ENCODE measurements at places on chromosomes 12 and 14. TPM values are rescaled to one million over a fixed set of nuclear protein-coding genes. Genes with fewer than 3 reads are reported as not detected.

DNA sequence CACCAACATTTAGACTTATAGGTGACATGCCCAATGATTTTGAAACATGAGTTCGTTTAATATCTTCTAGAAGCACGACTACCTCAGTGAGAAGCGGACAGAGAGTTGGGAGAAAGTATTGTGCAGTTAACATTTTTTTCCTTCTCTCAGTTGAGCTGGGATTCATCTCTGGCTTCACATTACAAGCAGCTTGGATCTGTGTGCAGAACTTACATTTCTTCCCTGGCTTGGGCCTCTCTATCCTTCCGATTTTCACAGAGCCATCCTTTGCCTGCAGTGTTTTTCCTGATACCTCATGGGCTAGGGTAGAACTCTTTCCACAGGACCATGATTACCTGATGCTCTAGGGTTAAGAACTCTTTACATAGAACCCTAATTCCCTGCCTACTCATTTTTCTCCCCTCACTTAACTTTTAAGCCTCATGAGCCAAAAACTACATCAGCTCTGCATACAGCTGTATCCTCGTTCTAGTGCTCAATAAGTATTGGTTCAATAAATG, 86.5 kb downstream of the FLRT2 start:
- H3K36me3 ChIP-seq, result no peaks in the 10 kb centered on the region
- no peak overlapping the region for H3K4me3 ChIP-seq
- H3K27ac ChIP-seq, result peak overlapping the region; percentile 44
- no peaks in the 10 kb centered on the region for H3K27me3 ChIP-seq

DNA sequence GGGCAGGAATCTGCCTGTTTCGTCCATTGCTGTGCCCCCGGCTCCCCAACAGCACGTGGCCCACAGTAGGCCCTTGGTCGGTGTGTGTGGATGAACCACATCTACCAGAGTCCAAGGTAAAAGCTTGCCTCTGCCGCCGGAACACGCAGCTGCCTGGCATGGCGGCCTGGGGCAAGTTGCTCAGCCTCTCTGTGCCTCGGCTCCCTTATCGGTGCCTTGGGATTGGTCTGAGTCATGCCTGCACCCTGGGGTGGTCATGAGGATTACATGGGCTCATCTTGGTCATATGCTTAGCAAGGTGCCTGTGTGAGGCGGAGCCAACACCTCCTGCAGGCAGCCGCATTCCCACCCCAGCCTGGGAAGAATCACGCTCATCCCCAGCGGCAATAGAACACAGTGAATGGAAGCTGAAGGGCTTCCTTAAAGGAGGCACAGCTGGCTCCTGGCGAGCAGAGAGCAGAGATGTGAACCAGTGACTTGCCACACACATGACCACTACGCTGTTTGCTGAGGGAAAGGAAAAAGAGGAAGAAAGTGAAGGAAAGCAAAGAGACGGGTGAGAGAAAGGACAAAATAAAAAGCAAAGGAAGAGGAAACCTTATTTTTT, 5.5 kb upstream of the SCARB1 start:
- no peaks in the 10 kb centered on the region for H3K4me1 ChIP-seq
- no peak for DNase-seq
- H3K36me3 ChIP-seq, result no peaks in the 10 kb centered on the region
- no peak overlapping the region for H3K27ac ChIP-seq
- no peaks in the 10 kb centered on the region for H3K27me3 ChIP-seq

PLEKHH1 gene
- total RNA-seq, result 0.75 TPM

GRCh38 chr14:24160499-24160849, 591 bp upstream of the IRF9 start:
- H3K4me3 ChIP-seq, result no peak overlapping the region
- H3K4me1 ChIP-seq, result peaks cover 23% of the 10 kb centered on the region
- DNase-seq, result no peak
- H3K27ac ChIP-seq, result peak overlapping the region; percentile 85
- no peaks in the 10 kb centered on the region for H3K27me3 ChIP-seq

- no peak overlapping the region for H3K4me3 ChIP-seq
- H3K4me1 ChIP-seq, result peaks cover 6% of the 10 kb centered on the region
- H3K36me3 ChIP-seq, result no peaks in the 10 kb centered on the region
- H3K27ac ChIP-seq, result no peak overlapping the region
Observed at GRCh38 chr14:38999949-39000348, 103.1 kb downstream of the SEC23A start.

DNA sequence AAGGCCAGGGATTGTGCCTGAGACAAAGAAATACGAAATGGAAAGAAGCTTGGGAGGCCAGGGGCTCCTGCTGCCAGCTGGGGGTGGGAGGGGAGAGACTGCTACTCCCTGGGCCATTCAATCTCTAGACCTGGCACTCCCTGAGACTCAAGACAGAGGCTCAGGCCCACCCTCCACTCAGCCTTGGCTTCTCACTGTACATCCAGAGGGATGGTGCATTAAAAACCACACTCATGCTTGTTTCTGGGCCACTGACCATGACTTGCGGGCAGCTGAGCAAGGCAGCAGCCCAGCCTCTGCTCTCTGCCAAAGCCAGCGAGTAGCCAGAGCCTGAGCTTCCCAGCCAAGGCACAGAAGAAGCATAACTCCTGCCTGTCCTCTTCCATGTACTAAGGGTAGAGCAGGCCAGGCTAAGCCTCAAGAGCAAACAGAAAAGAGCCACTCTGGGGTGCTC, 41.5 kb downstream of the PITPNM2 start:
- H3K36me3 ChIP-seq, result no peaks in the 10 kb centered on the region
- H3K27ac ChIP-seq, result peak overlapping the region; percentile 72
- H3K4me1 ChIP-seq, result peaks cover 44% of the 10 kb centered on the region
- H3K27me3 ChIP-seq, result no peaks in the 10 kb centered on the region

GRCh38 chr14:100586403-100587085, 673 bp downstream of the BEGAIN start:
- H3K4me1 ChIP-seq, result no peaks in the 10 kb centered on the region
- DNase-seq, result no peak
- H3K4me3 ChIP-seq, result peak overlapping the region; percentile 48
- H3K27ac ChIP-seq, result no peak overlapping the region
- H3K36me3 ChIP-seq, result no peaks in the 10 kb centered on the region
- H3K27me3 ChIP-seq, result peaks cover 12% of the 10 kb centered on the region

- peaks cover 22% of the 10 kb centered on the region for H3K4me1 ChIP-seq
- H3K36me3 ChIP-seq, result no peaks in the 10 kb centered on the region
- H3K27me3 ChIP-seq, result no peaks in the 10 kb centered on the region
- H3K27ac ChIP-seq, result peak overlapping the region; percentile 19
Observed at GRCh38 chr12:102481705-102482425, 1.5 kb upstream of the IGF1 start.

- H3K27ac ChIP-seq, result no peak overlapping the region
- no peak overlapping the region for H3K4me3 ChIP-seq
- H3K27me3 ChIP-seq, result no peaks in the 10 kb centered on the region
- H3K36me3 ChIP-seq, result no peaks in the 10 kb centered on the region
- H3K4me1 ChIP-seq, result no peaks in the 10 kb centered on the region
Observed at GRCh38 chr12:104273503-104273902, 30.0 kb upstream of the EID3 start.

GRCh38 chr14:50835280-50835679, 4.3 kb upstream of the NIN start:
- H3K27ac ChIP-seq, result no peak overlapping the region
- no peaks in the 10 kb centered on the region for H3K36me3 ChIP-seq
- peaks cover under 1% of the 10 kb centered on the region for H3K4me1 ChIP-seq
- H3K4me3 ChIP-seq, result no peak overlapping the region
- DNase-seq, result no peak

GRCh38 chr14:90456551-90456950, 59.7 kb downstream of the CALM1 start:
- H3K27me3 ChIP-seq, result no peaks in the 10 kb centered on the region
- no peaks in the 10 kb centered on the region for H3K36me3 ChIP-seq
- H3K4me3 ChIP-seq, result no peak overlapping the region
- no peak for DNase-seq

GRCh38 chr12:976644-977043, 14.4 kb upstream of the ERC1 start:
- no peak for DNase-seq
- H3K36me3 ChIP-seq, result peaks cover 4% of the 10 kb centered on the region
- no peak overlapping the region for H3K4me3 ChIP-seq
- no peaks in the 10 kb centered on the region for H3K27me3 ChIP-seq
- no peaks in the 10 kb centered on the region for H3K4me1 ChIP-seq

LBHD2 gene
- not detected for total RNA-seq

SIX6 gene
- total RNA-seq, result 0.40 TPM

DNA sequence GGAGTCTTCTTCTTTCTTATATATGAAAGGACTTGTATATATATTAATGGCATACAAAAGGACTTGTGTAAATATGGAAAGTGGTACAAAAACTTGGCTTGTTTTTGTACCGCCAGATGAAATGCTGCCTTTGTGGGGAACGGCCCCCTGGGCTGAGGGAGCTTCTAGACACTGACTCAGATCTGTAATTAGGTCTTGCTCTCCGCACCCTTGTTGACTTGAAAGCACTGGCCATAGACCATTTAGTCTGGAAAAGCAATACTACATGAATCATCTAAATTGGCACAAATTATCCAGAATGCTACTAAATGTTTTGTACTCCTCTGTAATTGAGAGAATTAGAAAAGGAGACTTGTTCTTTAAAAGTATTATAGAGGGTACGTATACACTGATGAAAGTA, 399.9 kb upstream of the RGS6 start:
- H3K27me3 ChIP-seq, result no peaks in the 10 kb centered on the region
- peaks cover 5% of the 10 kb centered on the region for H3K4me1 ChIP-seq
- DNase-seq, result no peak
- no peak overlapping the region for H3K4me3 ChIP-seq
- no peak overlapping the region for H3K27ac ChIP-seq
- no peaks in the 10 kb centered on the region for H3K36me3 ChIP-seq

DNA sequence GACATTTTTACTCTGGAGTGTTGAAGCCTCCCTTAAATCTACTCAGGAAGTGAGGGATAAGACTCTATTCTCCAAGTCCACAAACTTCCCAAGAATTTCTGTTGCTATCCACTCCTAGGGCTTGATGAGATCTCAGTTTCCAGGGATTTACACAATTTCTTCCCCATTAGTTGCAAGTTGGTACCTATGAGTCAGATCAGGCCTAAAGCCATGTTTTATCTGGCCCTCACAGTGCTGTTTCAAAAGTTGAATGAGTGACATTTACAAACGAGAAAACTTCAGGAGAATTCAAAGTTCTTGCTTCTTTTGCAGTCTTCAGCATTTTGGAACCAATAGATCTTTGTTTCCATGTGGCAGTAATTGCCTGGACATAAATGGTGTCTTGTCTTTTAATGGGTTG, 156.4 kb upstream of the SYT10 start:
- no peaks in the 10 kb centered on the region for H3K36me3 ChIP-seq
- no peak for DNase-seq
- no peak overlapping the region for H3K27ac ChIP-seq
- no peaks in the 10 kb centered on the region for H3K4me1 ChIP-seq
- H3K4me3 ChIP-seq, result no peak overlapping the region
- H3K27me3 ChIP-seq, result no peaks in the 10 kb centered on the region

GRCh38 chr12:121788176-121788818, 5.2 kb downstream of the RHOF start:
- no peaks in the 10 kb centered on the region for H3K27me3 ChIP-seq
- DNase-seq, result no peak
- H3K36me3 ChIP-seq, result no peaks in the 10 kb centered on the region

- H3K36me3 ChIP-seq, result no peaks in the 10 kb centered on the region
- H3K27ac ChIP-seq, result no peak overlapping the region
- no peak for DNase-seq
- H3K4me3 ChIP-seq, result no peak overlapping the region
Observed at GRCh38 chr14:44361083-44361482, 146.0 kb downstream of the FSCB start.

PIK3C2G gene
- total RNA-seq, result not detected

DNA sequence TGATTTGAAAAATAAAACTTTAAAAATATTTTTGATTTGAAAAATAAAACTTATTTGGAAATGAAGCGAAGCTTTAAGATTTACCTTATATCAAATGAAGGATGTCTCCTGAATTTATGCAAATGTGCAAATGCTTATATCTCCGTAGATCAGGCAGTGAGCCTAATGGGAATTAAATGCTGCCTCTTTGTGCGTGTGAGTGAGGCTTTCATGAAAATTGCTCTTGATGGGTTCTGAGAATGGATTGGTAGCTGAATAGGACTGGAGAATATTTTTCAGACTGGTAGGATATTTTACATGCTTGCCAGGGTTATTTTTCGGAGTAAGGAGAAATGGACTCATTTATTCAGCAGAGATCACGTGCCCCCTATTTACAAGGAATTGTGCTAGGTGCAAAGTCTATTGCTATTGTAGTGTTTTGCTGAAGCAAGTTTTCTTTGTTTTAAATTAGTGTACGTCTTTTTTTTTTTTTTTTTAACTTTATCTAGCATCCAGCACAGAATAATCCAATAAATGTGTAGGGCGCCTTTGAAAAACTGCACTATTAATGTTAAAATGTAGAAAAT, 2.4 kb downstream of the VRK1 start:
- peaks cover 8% of the 10 kb centered on the region for H3K4me1 ChIP-seq
- no peaks in the 10 kb centered on the region for H3K27me3 ChIP-seq
- no peak overlapping the region for H3K27ac ChIP-seq
- no peaks in the 10 kb centered on the region for H3K36me3 ChIP-seq
- H3K4me3 ChIP-seq, result no peak overlapping the region

OR6C3 gene
- not detected for total RNA-seq

SERPINA1 gene
- 57.2 TPM for total RNA-seq

RPS6KL1 gene
- 11.7 TPM for total RNA-seq

DNA sequence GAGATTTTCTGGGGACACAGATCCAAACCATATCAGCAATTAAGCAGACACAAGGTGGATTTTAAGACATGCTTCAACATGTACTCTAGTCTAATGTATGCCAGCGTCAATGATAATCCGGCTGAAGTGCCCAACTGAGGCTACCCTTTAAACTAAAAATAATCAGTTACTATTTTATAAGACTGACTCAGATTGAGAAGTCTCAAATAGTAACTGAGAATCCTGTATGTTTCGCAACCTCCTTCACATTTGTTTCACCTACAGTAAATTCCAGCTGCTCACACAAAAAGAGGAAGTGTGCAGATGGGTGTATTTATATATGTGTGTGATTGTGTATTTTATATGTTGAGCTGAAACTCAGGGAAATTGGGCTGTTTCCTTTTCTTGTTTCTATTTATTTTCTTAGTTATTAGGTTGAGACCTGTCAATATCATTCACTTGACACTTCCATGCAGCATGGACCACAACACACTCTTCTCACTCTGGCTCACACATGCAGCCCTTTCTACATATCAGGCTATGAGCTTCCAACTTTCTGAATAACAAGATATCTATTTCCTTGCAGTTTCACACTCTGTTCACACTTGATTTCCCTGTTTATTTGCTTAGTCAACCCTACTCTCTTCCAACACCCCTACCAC, 1224.9 kb upstream of the TMEM132C start:
- H3K36me3 ChIP-seq, result no peaks in the 10 kb centered on the region
- no peak for DNase-seq
- H3K27me3 ChIP-seq, result no peaks in the 10 kb centered on the region
- H3K4me3 ChIP-seq, result no peak overlapping the region
- H3K27ac ChIP-seq, result no peak overlapping the region
- no peaks in the 10 kb centered on the region for H3K4me1 ChIP-seq

DNA sequence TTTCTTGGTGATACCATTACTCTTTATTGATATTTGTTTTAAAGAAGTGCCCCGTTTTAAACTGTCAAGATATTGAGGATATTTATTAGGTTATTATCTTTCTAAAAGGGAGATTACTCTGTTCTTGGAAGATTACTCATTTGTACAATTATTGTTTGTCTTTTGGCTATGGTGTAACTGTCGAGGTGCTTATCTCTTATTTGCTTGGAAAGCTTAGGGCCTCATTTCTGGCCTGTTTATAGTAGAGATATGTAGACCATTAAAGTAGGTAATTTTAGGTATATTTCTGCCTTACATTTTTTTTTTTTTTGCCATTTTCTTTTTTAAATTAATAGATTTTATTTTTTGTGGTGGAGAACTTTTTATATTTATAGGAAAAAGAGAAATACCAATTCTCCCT, 74.2 kb downstream of the KTN1 start:
- H3K27ac ChIP-seq, result no peak overlapping the region
- no peaks in the 10 kb centered on the region for H3K27me3 ChIP-seq
- no peaks in the 10 kb centered on the region for H3K36me3 ChIP-seq
- no peaks in the 10 kb centered on the region for H3K4me1 ChIP-seq
